Activated T-cell treated with anti-CD3 and anti-CD28 coated beads for 24 hours (primary cell): ENCODE measurements at places on chromosomes 3 and 15.

GRCh38 chr15:89615135-89615534 is 39.9 kb downstream of the TICRR start:
- DNase-seq: no peak

GRCh38 chr3:140505876-140506275 is 172.0 kb upstream of the TRIM42 start:
- no peak for DNase-seq

DNA sequence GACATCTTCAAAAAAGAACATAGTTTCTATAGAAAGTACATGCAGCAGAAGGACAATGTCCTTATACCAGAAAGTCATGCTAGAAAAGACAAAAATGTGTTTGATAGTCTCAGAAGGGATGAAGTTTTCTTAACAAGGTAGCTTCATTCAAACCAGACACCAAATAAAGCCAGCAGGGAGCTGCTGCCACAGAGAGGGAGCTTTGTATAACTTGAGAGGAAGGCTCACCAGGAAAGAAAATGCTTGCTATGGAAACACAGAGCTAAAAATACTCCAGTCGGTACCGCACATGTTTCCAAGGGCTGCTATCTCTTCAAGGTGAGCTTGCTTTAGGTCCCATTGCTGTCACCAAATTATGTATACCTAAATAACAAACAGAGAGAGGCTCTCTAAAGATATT is 1074.8 kb upstream of the ALCAM start:
- no peak for DNase-seq

DNA sequence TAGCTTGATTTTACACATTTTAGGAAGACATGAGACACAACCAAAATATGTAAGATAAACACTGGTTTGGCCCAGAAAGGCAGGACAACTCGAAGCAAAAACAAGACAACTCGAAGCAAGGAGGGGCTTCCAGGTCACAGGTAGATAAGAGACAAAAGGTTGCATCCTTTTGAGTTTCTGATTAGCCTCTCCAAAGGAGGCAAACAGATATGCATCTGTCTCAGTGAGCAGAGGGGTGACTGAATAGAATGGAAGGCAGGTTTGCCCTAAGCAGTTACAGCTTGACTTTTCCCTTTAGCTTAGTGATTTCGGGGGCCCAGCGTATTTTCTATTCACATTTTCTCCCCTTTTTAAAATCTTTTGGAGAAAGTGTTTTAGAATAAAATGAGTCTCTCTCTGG is 74.7 kb downstream of the GLDN start:
- DNase-seq: no peak

GRCh38 chr15:73867426-73867825 is 5.9 kb upstream of the TBC1D21 start:
- no peak for DNase-seq

GRCh38 chr3:98601180-98601579 is 7.8 kb upstream of the CPOX start:
- DNase-seq: no peak

DNA sequence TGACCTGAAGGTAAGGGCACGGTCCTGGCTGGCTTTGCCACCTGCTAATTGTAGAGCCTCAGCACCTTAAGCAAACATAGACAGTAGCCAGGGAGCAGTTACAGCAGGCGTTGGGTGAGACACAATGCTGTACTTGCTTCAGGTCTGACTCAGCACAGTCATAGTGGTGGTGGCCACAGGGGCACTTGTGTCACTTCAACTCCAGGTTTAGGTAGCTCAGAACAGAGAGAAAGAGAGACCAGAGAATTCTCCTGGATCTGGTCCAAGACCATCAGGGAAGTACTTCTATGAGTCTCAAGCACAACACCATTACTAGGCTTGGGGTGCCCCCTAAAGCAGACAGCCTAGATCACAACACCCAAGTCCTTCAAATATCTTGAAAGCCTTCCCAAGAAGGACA is 204.4 kb downstream of the OTOL1 start:
- no peak for DNase-seq

DNA sequence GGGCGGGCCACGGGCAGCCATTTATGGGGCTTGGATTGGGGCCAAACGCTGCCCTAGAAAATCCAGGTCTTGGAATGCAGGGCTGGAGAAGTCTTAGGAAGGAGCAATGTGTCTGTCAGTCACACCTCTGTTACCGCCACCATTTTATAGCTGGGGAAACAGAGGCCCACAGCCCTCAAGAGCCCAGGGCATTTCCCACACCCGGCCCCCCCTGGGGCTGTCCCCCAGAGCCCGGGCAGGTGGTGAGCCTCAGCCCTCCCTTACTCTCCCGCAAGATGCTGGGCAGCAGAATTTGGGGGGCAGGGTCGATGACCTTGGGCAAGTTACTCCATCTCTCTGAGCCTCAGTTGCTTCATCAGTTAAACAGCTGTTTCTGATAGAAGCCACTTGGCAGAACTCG is 508.2 kb downstream of the SHQ1 start:
- no peak for DNase-seq

GRCh38 chr15:89303986-89304385 is 30.6 kb downstream of the POLG start:
- DNase-seq: no peak

- no peak for DNase-seq
Observed at GRCh38 chr15:55281517-55282228, 7.9 kb downstream of the RAB27A start.

DNA sequence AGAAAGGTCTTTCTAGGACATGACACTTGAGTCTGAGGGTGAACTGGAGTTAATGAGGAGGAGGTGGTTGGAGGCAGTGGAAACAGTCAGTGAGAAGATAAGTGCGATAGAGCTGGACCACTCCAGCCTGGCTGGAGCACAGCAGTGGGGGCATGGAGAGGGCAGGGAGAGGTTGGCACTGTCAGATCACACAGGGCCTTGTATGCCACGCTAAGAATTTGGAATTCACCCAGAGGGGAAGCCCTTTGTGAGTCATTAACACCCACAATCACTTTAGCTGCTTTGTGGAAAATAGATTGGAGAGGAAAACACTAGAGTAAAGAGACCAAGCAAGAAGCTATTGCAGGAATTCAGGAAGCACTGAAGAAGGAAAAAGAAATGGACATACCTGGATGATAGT is 83.3 kb downstream of the ZNF621 start:
- DNase-seq: no peak

- no peak for DNase-seq
Observed at GRCh38 chr3:12370758-12371157, 81.9 kb downstream of the PPARG start.
